ENCODE measurements at places on chromosomes 13 and 19. TPM values are rescaled to one million over a fixed set of nuclear protein-coding genes. Genes with fewer than 3 reads are reported as not detected.

GRCh38 chr13:43776501-43777079, 10.2 kb downstream of the ENOX1 start:
- no peak overlapping the region for H3K27ac ChIP-seq
- H3K27me3 ChIP-seq = no peaks in the 10 kb centered on the region
- H3K4me3 ChIP-seq = no peak overlapping the region
- no peak for DNase-seq
- no peaks in the 10 kb centered on the region for H3K36me3 ChIP-seq

DNA sequence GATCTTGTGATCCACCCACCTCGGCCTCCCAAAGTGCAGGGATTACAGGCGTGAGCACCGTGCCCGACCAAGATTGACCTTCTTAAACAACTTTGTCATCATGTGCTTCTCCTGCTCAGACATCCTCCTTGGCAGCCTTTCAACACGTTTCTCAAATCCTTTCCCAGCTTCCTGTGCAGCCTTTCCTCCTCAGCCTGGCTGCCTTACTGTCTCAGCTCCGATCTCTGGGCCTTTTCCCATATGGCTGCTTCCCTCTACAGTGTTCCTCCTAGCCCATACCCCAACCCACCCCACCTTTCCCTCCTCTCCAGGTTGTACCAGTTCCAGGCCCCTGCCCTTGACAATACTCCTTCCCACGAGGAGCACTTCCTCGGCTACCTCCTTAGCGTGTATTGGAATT, 7.2 kb downstream of the PHF11 start:
- H3K27ac ChIP-seq = no peak overlapping the region
- no peaks in the 10 kb centered on the region for H3K36me3 ChIP-seq

DNA sequence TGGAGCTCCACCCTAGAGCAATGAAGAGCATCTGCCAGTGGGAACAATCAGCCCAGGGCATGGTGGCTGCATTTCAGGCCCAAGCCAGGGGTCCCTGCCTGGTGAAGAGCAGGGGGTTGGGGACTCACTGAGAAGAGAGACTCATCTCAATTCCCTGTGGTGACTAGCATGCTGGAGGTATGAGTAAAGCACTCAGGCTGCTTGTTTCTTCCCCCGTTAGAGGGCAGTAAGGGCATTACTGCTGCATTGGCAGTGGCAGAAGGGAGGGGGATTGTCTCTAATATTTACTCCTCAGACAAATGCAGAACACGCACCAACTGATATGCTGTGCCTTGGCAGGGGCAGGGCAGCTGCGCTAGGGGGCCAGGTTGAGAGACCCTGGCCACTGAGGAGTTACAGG, 329.1 kb downstream of the SLITRK5 start:
- no peaks in the 10 kb centered on the region for H3K27me3 ChIP-seq
- peaks cover 19% of the 10 kb centered on the region for H3K4me1 ChIP-seq
- peak overlapping the region; percentile 29 for H3K27ac ChIP-seq
- H3K36me3 ChIP-seq = no peaks in the 10 kb centered on the region

LIPE gene
- polyA plus RNA-seq = 1.1 TPM

- H3K4me1 ChIP-seq = 0 out of 2 replicates have a peak, but pooled peaks cover 5% of the 10 kb centered on the region
- H3K27ac ChIP-seq = no peak overlapping the region
- H3K4me3 ChIP-seq = no peak overlapping the region
- no peak for DNase-seq
Measured at GRCh38 chr13:113548171-113548641, 36.3 kb upstream of the TFDP1 start.

DNA sequence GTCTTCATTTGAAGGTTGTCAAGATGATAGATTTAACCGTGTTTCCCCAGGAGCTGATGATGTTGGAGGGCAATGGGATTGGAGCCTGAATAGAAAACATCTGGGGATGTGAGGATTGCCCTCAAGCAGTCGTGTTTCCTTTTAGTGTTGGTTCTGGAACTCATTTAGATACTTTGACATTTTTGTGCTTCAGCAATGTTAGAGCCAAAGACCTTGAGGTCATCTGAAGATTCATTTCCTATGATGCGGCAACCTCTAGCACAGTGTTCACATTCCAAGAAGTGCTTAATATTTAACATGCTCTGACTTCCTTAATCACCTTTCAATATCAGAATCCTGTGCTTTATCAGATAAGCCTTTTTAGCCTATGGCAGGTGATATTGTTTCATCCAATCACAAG, 82.7 kb downstream of the SLC10A2 start:
- peak; percentile 12 for DNase-seq
- no peak overlapping the region for H3K27ac ChIP-seq
- no peaks in the 10 kb centered on the region for H3K4me1 ChIP-seq
- no peaks in the 10 kb centered on the region for H3K27me3 ChIP-seq
- H3K36me3 ChIP-seq = no peaks in the 10 kb centered on the region

Measured in GM23248 (cell line).